ENCODE measurements at places on chromosomes 1 and 21.

DNA sequence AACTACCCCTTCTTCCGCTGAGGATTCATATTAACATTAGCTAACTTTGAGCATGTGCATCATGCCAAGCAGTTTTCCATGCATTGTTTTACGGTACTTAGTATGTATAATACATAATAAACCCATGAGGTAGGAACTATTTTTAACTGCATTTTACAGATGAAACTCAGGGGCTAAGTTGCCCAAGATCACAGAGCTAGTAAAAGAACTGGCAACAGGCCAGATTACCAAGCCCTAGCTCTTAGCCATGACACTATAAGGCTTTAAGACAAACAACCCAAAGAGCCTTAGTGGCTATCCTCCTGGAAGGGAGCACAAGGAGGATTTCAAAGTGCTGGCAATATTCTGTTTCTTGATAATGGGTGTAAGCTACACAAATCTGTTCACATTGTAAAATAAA, 6.1 kb downstream of the AK2 start:
- no peak for DNase-seq

DNA sequence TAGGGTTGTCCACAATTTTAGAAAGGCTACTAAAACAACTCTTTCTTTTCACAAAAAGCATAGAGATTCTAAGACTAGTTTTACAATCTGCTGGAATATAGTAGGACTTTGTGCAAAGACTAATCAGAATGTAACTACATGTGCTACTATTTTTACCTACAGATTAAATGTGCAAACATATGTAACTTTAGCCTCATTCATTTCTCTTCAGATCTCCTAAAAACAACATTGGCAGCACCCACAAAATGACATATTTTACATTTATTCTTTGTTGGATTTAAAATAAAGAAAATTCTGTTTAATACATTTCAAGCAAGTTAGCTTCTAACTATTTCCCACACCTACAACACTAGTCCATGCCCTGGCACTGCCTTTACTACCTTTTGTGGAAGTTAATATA, 292.2 kb downstream of the AKT3 start:
- no peak for DNase-seq

DNA sequence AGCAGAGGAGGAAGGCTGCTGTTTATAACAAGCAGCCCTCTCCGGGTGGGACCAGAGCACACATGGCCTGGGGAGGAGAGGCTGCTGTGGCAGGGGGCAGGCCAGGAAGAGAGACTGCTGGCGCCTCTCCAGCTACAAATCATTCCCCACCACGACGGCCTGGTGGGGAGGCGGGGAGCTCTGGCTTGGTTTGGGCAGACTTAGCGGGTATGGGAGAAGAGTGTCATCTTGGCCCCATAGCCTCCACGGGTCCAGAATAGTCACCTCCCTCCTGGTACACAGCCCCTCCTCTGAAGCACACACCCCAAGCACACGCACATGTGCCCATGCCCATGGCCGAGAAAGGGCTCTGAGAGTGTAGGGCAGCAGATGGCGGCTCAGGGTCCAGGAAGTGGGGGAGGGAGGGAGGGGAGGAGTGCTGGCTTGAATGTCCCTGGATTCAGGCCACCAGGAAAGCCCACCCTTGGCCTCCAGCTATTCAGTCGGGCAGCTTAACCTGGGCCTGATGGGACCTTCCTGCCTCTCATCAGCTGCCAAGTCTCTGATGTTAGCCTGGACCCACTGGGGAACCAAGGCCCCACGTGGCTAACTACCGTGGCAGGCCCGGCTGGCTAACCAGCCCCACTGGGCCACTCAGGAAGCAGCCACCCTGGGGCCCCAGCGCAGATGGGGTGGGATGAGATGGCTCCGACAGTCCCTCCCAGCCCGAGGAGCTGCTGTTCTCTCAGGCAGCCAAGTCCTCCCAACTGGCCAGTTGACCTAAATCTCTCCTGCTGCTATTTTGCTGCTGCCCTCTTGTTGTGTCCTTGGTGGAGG, 10.9 kb downstream of the LRP8 start:
- DNase-seq: no peak

DNA sequence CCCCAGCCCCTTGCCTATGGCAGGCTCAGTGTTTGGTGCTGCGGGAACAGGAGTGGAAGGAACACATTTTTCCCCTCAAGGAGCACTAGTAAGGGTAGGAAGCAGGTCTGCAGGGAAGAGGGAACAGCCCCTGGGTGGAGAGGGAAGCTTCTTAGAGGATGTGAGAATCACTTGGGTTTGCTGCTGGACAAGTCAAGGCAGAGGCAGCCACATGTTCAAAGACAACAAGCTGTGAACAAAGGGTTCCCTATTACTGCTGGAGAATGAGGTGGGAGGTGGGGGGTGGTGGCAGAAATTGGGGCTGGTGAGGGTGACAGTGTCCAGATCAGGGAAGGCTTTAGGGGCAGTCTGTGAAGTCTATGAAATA, 24.8 kb upstream of the CITED4 start:
- DNase-seq: no peak

GRCh38 chr1:242435200-242435599, 89.3 kb downstream of the PLD5 start:
- DNase-seq: no peak

- no peak for DNase-seq
Measured at GRCh38 chr1:31690921-31691320, 12.9 kb downstream of the COL16A1 start.

DNA sequence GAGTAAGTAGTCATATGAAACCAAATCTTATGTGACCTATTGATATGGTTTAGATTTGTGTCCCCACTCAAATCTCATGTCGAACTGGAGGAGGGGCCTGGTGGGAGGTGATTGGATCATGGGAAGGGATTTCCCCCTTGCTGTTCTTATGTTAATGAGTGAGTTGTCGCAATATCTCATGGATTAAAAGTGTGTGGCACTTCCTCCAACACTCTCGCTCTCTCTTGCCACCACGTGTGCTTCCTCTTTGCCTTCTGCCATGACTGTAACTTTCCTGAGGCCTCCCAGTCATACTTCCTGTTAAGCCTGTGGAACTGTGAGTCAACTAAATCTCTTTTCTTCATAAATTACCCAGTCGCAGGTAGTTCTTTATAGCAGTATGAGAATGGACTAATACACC, 241.2 kb downstream of the RGS7 start:
- no peak for DNase-seq

- DNase-seq: no peak
Measured at GRCh38 chr1:20107796-20108195, 11.5 kb downstream of the PLA2G2D start.

GRCh38 chr1:98669355-98670296, 8.1 kb downstream of the SNX7 start:
- DNase-seq: no peak

DNA sequence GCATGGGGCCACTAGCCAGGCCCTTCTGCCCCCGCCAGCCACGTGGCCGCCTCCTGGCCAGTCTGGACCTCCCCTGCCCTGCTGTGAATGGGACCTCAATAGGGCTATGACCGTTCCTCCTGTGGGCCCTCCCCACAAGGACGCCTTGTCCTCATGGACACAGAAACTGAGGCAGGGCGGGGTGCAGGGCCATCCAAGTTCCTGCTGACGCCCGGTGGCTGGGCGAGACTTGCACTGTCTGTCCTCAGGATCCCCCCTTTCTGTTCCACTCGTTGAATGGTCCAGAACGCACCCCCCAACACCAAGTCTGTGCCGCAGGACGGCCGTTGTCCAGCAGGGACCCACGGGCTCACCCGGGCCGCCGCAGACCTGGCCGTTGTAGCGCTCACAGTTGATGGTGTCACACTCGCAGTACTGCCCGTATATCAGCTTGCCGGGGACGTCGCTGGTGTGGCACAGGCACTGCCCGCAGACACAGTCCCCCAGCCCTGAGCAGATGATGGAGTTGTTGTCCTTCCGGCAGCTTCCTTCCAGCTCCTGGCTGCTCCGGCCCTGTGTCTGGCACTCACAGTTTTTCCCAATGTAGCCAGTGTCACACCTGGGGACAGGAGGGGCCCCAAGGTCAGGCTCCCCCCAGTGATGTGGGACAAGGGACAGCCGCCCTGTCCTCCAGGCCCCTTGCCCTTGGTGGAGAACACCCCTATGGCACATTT, 16.3 kb upstream of the PTTG1IP start:
- no peak for DNase-seq

DNA sequence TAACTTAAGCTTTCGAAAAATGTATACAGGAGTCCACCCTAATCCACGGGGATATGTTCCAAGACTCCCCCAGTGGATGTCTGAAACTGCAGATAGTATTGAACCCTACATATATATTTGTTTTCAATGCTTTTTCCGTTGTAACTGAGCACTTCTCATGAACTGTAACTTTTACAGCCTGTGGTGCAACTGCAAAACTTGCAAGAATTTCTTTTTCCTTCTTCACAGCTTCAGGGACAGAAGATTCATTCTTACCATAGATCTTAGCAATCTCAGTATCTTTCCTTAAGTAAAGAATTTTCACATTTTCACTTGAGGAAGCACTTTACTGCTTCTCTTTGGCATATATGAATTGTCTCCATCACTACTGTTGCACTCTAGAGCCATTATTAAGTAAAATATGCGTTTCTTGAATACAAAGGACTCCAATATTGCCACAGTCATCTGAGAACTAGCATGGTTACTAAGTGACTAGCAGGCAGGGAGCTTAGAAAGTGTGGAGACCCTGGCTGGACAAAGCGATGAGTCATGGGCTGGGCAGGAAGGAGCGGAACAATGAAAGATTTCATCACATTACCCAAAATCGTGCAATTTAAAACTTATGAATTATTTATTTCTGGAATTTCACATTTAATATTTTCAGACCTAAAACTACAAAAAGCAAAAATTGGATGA, 14.1 kb downstream of the DPYD start:
- no peak for DNase-seq

DNA sequence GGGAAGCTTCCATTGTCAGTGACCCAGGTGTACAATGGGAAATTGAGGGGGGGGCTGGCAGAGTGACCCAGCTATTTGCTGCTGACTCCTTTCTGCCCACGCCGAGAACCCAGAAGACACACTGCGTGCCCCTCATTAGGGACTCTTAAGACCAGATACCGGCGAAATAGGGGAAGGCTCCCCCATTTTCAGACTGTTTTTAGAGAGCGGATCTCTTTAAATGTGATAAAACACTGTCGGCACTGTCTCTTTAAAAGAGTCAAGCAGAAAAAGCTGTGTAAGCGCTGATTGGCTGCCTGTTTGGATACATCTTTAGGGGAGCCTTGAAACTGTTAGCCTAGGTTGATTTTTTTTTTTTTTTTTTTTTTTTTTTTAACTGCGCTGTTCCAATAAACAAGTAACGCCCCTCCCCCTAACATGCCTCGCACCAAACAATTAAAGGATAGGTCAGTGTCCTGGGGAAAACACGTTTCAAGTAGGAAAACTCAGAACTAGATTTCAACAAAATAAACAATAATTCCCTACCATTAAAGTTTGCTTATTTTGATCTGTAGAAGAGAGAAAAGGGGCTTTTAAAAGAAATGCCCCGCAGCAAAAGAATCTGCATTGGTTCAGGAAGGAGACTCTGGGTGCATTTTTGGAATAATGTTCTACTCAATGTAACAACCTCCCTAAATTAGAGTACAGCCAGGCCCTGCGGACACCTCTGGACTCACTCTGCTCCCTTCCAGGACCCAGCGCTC, 1.4 kb upstream of the SSBP3 start:
- peak; percentile 89 for DNase-seq

- no peak for DNase-seq
Measured at GRCh38 chr1:110260194-110260593, 50.1 kb downstream of the KCNC4 start.

DNA sequence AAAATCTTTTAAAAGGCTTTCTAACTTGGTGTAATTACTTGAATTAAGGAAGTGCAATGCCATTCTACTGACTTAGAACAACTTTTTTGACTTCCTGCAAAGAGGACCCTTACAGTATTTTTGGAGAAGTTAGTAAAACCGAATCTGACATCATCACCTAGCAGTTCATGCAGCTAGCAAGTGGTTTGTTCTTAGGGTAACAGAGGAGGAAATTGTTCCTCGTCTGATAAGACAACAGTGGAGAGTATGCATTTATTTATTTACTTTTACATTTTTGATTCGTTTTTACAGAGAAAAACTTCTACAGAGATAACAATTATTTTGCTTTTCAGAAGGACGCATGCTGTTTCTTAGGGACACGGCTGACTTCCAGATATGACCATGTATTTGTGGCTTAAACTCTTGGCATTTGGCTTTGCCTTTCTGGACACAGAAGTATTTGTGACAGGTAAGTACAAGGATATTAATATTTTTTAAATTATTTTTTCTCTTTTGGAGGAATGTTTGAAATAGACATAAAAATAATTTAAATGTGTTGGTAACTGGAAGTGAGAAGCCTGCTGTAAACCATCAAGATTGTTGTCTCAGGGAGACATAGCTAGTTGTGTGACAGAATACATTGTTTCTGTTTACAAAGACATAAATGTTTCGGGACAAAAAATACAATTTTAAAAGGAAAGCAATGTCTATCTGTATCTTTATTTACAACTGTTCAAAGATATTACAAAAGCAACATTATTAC, at the start of gene PTPRC:
Gene PTPRC (plus strand): TSS at position 147 of the 742 bp plus-strand sequence. CDS start 229 bp downstream, at position 376.
- DNase-seq: peak; percentile 80

DNA sequence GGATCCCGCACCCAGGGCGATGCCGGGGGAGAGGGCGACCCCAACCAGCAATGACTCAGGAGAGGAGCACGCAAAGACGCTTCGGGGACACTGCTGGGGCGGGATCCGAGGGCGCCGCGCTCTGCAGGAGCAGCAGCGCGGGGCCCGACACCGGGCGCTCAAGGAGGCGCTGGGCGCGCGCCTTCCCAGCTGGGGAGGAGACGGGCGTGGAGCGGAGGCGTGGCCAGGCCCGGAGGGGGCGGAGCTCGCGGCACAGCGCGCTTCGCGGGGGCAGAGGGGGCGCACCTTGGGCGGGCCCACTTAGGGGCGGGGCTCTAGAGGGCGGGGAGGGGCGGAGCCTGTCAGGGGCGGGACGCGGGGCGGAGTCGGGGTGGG, 369 bp downstream of the SUMO3 start:
- peak; percentile 94 for DNase-seq

GRCh38 chr1:244050835-244051444, at the start of gene ZBTB18:
ZBTB18 (plus strand) TSS chr1:244051283; CDS start chr1:244051432, 149 bp downstream.
- no peak for DNase-seq

All from CD4-positive, alpha-beta T cell treated with Interleukin-12 subunit alpha and Interleukin-12 subunit beta, for 1 hour (primary cell).